ENCODE measurements at places on chromosomes 2 and 18.

- no peak for DNase-seq
Measured at GRCh38 chr18:76315722-76316230, 179.3 kb downstream of the ZNF516 start.

DNA sequence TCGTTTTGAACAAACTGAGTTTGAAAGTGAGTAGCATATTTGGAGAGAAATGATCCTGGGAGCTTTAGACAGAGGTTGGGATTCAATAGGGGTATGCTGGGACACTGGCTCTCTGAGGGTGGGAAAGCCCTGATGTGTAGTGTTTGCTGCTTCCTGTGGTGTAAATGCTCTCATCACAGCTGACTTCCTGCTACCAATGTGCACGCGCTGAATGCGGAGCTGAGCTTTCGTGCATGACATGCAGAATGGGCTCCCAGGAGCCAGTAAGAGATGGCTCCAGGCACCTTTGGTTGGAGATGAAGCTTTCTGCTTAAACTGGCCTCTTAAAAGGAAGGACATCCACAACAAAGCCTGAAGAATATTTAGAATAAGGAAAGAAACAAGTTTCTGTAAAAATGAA is 224.1 kb upstream of the CCDC150 start:
- no peak for DNase-seq

DNA sequence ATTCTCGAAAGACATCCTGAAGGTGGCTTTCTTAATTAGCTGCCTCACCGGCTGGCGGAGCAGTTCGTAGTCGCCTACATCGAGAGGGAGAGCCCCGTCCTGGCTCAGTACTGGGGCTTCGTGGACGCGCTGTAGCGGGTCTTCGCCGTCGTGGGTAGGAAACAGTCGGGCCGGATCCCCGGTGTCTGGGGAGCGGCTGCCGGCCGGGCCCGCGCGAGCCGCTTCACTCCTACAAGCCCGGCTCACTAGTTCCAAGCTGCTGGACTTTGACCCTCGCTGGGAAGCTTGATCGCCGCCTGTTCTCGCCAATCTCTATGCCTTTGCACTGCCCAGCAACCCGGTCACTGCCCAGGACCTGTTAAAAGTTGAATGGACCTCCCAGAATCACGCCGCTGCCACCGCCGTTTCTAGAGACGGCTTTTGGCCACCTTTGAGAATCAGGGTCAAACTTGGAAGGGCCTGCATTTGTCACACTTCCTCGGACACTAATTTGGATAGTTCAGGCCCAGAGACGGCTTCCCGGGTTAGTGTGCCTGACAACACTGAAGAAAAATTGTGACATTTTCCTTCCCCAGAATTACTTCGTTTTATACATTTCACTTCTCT is 41.4 kb upstream of the AKAIN1 start:
- no peak for DNase-seq

DNA sequence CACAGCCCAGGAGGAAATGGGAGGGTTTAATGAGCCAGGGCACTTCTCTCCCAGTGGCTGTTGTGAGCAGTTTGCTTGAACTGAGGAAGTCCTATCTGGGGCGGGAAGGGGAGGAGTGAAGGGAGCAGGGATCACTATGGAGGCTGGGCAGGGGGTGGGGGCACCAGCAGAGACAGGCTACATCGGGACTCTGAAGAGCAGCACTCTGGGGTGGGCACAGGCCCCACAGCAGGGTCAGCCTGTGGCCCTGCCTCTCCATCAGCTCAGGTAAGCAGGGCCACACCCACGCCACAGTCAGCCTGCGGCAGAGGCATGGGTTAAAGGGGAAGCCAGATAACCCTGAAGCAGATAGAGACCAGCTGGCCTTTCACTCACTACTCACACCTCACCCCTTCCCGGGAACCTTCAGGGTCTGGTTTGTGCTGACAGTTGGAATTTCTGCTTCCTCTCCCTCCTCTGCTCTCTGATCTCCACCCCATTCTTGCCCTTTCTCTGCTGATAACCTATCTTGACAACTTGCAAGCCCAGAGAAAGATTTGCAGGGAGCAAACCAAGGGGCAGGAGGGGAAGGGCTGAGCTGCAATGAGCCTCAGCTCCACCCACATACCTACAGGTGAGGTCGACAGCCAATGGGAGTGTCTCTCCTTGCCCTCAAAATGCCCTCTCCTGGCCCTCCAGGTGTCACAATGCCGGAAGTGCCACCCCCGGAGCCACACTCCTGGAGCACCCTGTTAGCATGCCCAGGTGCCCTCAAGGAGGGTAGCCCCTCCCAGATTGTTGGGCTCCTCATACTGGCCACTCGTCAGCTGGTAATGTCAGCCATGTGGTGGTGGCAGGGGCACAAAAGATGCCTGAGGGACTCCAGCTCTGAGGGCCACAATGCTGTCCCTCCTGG is 3.7 kb downstream of the SIGLEC15 start:
- no peak for DNase-seq

DNA sequence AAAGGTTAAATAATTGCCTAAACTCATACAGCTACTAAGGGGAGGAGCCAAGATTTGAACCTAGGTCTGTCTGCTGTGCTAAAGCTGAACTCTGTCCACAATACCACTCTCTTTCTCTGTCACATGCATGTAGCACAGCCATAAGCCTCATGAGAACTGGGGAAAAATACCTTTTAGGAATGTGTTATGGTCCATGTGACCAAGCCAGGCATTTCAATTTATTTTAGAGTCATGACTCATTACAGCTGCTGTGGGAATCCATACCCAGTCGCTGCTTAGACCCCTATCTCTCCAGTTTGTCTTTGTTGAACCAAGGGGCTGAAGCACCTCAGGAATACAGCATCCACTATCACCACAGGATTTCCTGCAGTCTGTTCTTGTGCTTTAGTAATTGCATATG is 200.0 kb upstream of the SIX3 start:
- no peak for DNase-seq

GRCh38 chr18:10557085-10557677 is 31.4 kb downstream of the NAPG start:
- no peak for DNase-seq

GRCh38 chr18:11148680-11149440 is 509 bp downstream of the PIEZO2 start:
- DNase-seq: no peak
